ENCODE measurements at places on chromosomes 11 and 22.

DNA sequence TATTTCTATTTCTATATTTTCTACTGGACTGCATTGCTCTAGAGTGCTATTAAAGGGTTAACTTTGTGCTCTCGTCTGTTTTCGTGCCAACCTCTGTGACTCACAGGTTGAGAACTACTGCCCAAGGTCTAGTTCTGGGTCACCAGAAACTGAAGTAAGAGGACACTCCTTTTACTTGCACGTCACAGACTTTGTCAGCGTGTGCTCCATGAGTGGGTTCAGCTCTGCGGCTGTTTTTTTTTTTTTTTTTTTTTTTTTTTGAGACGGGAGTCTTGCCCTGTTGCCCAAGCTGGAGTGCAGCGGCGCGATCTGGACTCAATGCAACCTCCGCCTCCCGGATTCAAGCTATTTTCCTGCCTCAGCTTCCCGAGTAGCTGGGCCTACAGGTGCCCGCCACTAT, 49.8 kb downstream of the CLMP start:
- DNase-seq: no peak

- no peak for DNase-seq
Measured at GRCh38 chr11:59818572-59818971, 8.0 kb upstream of the MRPL16 start.

DNA sequence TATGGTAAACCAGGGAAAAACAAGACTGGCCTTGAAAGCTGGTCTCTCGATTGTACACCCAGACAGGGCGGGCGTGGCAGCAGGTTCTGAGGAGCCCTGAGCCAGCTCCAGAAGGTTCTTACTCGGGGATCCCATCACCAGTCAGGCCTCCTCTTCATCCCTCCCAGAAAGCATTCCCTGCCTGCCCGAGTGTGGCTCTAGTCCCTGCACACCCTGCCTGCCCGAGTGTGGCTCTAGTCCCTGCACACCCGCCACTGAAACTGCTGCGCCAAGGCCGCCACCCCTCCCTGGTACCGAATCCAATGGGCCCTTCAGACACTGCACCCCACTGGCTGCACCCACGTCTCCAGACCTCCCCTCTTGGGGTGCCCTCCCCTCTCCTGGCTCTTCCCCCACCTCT, 30.1 kb downstream of the KIAA0930 start:
- no peak for DNase-seq

DNA sequence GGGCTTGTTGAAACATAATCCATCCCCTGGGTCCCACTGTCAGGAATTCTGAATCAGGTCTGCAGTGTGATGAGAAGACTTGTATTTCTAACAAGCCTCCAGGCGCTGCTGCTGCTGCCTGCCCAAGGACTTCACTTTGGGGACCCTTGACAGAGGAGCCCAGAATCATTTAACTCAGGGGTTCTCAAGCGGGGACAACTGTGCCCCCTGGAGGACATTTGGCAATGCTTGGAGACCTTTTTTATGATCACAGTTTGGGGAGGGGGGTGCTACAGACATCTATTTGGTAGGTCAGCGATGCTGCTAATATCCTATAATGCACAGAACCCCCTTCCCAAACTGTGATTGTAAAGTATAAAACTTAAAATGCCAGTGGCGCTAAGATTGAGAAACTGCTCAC, 312.8 kb downstream of the OPCML start:
- no peak for DNase-seq

- no peak for DNase-seq
Measured at GRCh38 chr11:131889146-131889577, 518.7 kb downstream of the NTM start.

GRCh38 chr11:68939583-68940555, 36.2 kb downstream of the IGHMBP2 start:
- no peak for DNase-seq

DNA sequence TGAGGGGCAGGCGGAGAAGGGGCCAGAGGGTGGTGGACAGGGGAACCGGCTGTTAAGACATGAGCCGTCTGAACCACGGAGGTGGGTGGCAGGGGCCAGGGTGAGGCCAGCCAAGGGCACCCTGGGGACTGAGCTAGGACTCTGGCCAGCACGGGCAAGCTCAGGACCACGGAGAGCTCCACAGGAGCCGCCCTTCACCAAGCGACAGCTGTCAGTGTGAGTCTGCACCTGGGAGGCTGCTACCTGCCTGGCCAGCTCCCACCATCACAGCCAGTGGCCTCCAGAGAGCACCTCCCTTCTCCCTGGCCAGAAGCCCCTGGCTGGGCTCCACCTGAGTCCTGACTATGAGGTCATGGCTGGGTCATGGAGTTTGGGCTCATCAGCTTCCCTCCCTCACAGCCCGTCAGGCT, 21.6 kb downstream of the MGAT3 start:
- DNase-seq: no peak

GRCh38 chr11:9004183-9004926, 554 bp upstream of the NRIP3 start:
- DNase-seq: no peak

GRCh38 chr22:26783885-26784284, 126.5 kb downstream of the MIAT start:
- DNase-seq: no peak

DNA sequence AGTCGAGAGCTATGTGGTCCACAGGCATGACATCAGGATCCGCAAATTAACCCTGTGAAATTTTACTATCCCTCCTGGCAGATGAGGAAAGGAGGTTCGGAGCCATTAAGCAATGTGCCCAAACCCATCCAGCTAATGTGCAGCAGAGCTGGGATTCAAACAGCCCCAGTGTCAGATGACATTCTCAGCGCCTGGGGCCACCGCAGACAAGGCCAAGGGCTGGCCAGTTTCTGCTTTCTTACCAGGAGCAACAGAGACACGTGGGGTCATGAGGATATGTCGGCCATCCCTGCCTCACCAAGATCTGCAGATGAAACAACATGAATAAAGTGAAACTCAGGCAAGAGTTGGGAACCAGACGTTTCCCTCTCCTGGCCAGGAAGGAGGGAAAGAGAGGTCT, 110.2 kb downstream of the TENM4 start:
- DNase-seq: no peak

DNA sequence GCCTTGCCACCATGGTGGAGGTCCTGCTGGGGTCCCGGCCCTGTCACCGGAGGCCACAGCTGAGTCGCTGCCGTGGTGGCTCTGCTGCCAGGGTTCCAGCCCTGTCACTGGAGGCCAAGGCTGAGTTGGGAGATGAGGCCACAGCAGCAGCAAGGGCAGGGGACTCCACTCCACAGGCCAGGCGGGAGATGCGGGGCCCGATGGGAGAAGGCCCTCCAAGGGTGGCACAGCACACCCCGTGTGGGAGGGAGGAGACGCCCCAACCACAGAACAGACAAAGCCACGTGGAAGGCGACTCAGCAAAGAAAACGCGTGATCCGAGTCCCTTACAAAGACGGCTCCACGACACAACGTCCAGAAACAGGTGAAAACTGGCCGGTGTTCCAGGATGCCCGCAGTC, 159.3 kb downstream of the BRD1 start:
- no peak for DNase-seq
